ENCODE measurements at places on chromosomes 4 and X.

DNA sequence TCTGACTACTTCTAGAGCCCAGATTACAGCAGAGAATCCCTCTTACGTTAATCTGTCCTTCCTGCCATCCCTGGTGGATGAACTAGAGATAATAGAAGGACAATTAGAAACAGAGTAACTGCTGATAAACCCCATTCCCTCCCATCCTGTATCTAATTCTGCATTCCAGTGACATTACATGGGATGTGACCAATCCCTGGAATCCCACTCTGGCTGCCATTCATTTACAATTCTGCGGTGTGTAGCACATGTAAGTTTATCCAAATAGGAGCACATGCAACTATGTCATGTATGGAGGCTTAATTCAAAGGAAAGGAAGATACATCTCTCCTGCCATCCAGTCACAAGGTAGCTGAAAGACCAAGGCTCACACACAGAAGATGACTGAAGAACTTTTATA is 339.5 kb downstream of the GPAT3 start:
- no peak for DNase-seq

- DNase-seq = no peak
Observed at GRCh38 chr4:67483868-67484602, 61.3 kb downstream of the CENPC start.

DNA sequence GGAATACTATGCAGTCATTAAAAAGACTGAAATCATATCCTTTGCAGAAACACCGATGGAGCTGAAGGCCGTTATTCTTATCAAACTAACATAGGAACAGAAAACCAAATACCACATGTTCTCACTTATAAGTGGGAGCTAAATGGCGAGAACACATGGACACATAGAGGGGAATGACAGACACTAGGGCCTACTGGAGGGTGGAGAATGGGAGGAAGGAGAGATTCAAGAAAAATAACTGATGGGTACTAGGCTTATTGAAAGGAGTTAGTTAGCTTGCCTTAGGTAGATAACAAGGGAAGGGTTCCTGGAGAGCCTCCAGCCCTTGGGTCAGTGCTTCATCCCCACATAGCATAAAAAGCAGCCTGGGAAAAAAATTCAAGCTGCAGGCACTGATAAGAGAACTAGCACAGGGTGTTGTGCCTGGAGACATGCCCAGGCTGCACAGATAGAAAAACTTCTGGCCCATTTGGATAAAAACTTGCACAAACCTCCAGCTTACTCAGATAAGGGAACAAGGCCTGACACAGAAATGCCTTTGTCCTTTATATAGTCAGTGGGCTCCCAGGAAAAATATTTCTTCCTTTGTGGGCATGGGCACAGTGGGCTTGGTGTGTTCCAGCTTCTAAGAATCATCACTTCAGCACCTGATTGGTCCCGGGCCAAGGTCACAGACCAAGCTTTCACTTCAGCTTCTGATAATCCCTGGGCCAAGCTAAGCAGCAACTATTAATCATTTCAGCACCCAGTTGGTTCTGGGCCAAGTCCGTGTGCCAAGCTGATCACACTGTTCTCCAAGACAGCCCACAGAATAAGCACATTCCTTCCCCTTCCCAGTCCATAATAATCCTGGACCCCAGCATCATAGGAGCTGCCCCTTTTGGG is 23.1 kb upstream of the PWWP3B start:
- no peak for DNase-seq

DNA sequence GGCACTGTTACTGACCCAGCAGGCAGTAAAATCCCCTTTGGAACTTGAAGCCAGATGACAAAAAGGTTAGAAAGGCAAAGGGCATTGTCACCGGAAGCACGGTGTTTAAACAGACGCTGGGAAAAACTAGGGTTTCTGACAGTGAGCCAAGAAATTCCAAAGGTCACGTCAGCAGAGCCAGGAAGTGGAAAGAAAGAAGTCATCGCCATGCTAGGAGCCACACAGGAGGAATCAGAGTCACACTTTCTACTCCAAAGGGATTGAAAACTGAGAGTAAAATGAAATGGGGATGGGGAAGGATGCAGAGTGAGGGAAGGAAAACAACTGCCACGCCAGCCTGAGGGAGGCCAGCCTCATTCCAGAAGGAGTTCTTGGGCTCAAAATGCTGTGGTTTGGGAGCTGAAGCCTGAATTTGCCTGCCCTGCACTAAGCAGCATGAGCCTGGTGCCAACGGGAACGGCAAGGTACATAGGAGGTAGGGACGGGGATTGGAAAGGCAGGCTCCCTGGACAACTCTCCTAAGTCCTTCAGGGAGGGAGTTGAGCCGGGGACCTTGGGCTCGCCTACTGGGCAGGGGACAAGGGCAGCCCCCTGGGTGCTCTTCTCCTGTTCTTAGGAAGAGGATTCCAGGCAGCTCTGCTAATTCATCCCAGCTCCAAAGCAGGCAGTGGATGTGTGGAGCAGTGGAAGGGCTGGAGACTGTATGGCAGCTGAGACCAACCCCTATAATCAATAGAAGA is 66.8 kb downstream of the SOWAHB start:
- no peak for DNase-seq

DNA sequence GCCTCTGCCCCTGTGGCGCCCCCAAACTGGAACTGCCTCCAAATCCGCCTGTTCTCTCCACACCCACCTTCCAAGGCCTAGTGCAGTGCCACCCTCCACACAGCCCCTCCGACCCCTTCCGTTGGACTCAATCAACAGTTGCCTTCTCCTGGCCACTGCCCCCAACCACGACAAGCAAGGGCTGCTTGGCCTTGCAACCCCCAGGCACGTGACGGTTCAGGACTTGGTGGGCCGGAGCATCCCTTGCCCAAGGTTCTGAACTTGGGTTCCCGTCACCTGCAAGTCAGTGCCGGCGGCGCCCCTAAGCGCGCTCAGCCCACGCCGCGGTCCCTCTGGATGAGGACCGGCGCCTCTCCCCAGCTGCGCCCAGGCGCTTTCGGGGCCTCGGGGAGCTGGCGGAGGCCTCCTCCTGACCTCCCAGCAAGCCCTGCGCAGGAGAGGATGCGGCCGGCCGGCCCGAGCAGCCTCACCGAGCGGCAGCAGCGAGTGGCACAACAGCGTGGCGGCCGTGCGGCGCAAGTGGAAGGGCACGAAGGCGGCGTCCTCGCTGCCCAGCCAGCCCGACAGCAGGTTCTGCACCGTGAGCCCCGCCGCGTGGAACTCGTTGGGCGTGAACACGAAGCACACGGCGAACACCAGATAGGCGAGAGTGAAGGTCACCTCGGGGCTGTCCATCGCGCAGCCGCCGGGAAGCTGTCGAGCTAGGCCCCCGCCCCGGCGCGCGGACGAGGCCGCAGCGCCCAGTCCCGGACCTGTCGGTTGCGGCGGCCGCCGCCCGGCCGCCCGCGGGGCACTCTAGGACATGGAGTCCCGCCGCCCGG is 750 bp downstream of the TMEM129 start:
- no peak for DNase-seq

- no peak for DNase-seq
Observed at GRCh38 chrX:76802708-76803107, 375.2 kb downstream of the MAGEE1 start.

- no peak for DNase-seq
Observed at GRCh38 chr4:87543835-87544461, 14.8 kb upstream of the SPARCL1 start.

GRCh38 chr4:177964061-177964460 is 521.8 kb upstream of the AGA start:
- DNase-seq = no peak

DNA sequence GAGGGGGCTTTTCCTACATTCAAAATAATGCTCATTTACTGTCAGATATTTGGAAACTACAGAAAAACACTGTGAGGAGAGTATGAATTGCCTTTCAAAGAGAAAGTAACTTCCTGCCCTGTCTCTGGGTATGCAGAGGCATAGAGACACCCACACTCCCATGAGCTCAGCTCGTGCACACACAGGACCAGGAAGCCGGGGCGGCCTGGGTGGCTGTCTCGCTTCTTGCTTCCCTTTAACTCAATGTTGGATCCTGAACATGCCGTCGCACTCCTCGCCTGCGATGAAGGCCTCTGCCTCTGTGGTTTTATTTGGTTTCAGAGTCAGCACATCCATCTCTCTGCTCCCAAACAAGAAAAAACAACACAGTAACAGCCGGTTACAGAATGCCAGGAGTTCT is 40.1 kb upstream of the GPR78 start:
- DNase-seq = no peak

DNA sequence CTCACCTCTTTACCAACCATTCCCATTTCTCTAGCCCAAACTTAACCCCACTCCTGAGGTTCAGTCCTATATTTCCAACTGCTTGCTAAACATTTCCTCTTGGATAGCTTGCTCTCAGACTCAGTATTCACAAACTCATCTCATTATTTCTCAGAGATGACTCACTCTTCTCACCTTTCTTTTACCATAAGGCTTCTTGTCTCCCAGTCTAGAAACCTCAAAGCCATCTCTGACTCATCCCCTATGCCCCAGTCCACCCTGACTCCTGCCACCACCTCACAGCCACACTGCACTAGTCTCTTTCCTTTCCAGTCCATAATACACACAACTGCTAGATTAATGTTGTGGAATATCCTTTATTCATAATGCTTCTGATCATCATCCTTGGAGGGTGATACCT is 4.8 kb downstream of the FRMPD3 start:
- DNase-seq = no peak

GRCh38 chr4:7721984-7722551 is 217.6 kb downstream of the AFAP1 start:
- no peak for DNase-seq

DNA sequence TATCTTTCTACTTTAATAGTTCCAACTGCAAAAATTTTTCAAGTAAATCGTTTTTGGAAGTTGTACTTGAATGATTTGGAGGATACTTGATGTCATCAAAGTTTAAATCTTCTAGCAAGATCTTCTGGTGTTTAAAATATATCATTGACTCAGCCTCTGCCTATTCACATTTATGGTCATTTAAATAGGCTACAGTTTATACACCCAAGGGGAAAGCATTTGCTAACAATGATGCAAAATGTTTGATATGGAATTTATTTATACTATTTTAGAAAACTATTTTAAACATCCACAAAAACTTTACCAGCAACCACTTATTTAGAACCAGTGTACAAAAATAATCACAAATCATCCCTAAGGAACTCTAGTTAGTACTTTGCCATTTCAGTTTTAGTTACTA is 123.3 kb upstream of the STIM2 start:
- no peak for DNase-seq

- DNase-seq = no peak
Observed at GRCh38 chr4:185225940-185226339, 16.5 kb downstream of the SNX25 start.

- no peak for DNase-seq
Observed at GRCh38 chr4:150680651-150681050, 98.7 kb downstream of the MAB21L2 start.

GRCh38 chr4:72553540-72554337 is 15.3 kb downstream of the ADAMTS3 start:
- no peak for DNase-seq

DNA sequence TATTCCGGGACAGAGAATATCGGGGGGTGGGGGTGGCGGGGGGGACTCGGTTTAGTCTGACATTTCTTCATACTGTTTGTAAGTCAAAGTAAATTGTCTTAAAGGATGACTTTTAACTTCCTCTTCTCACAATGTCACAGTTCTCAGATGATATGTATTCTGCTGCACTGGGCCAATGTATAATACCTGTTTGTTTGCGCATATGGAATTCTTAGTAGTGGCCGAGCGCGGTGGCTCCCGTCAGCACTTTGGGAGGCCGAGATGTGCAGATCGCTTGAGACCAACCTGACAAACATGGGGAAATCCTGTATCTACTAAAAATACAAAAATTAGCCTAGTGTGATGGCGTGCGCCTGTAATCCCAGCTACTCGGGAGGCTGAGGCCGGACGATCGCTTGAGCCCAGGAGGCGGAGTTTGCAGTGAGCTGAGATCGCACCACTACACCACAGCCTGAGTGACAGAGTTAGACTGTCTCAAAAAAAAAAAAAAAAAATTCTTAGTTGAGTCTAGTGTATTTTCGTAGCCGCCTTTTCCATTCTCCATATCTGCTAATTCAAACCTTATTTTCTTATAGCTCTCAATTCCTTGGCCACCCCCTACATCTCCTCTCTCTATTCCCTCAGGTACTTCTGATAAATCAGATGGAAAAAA is 851 bp downstream of the POLR2B start:
- no peak for DNase-seq

DNA sequence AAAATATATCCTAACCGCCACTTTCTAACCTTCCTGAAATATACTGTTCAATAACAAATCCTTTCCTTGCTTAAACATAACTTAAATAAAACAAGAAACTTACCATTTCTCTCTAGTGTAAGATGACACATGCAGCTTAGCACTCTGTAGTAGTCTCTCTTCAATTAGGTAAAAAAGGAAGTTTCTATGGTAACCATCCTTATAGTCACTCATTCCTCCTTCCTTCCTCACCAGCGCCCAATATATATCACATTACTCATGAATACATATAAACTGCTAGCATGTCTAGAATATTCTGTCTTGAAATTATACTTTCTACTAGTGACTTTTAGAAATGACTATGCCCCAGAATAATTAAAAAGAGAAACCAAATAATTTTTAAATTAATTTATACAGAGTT is 112.2 kb downstream of the SNCA start:
- no peak for DNase-seq
